Myocyte (in vitro differentiated cells): ENCODE measurements at places on chromosomes 6 and 20.

DNA sequence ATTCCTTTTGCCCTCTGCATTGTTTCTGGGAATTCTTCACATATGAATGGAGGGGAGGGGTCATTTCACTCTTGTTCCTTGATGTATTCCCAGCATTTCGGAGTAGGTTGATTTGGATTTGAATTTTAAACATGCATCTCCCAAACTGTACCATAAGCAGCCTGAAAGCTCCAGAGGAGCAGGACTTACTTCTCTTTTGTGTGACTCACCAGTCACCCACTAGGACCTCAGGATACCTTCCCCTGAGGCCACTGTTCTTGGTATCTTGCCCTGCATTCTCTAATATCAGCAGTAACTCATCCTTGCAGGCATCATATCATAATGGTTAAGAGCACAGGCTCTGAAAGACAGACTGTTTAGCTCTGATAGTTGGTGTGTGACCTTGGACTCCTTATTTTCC lies 703 bp downstream of the MRPL2 start:
- no peak for DNase-seq

- peak; percentile 76 for DNase-seq
Observed at GRCh38 chr6:151390851-151391470, 398 bp downstream of the ZBTB2 start.

DNA sequence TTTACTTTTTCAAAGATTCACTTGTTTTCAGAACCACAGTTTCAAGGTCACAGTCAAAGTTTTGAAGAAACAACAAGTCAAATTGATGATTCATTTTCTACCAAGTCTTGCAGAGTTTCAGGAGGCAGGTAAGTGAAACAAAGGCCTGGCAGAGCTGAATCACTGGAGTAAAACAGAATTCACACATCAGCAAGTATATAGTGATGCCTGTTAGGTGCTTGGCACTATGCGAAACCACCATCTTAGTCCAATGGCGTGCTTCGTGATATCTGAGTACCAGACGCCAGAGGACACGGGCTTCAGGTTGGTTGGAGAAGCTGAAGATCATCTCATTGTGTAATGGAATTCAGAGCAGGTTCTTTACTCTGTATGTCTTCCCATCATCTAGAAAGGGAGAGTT lies 75.9 kb downstream of the RTN4IP1 start:
- no peak for DNase-seq

- DNase-seq = no peak
Observed at GRCh38 chr20:39631557-39631956, 669.4 kb downstream of the DHX35 start.

GRCh38 chr6:41939176-41939847 lies 2.3 kb downstream of the CCND3 start:
- peak; percentile 92 for DNase-seq
